LHCN-M2 (cell line): ENCODE measurements at places on chromosomes 2 and 18.

GRCh38 chr2:128312411-128312810 is 6.3 kb downstream of the HS6ST1 start:
- DNase-seq: no peak

DNA sequence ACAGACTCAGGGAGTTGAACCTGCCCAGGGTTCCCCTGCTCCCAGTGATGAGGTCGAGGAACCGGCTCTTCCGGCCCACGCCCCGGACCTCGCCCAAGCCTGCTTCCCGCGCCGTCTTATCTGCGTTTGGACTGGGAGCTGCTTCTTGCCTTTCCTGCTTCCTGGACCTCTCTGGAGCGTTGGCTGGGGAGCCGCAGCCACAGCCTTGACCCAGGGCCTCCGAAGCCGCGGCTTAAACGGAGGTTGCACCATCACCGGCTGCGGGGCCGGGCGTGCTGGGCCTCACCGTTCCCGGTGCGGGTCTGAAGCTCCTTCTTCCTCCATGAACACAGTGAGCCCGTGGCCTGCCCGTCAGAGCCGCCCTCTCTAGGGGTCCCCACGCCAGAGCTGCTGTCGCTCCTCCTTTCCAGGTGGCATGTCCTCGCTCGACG is 13.3 kb downstream of the NTSR2 start:
- DNase-seq: no peak

- no peak for DNase-seq
Measured at GRCh38 chr18:8808001-8808400, 102.6 kb downstream of the MTCL1 start.

GRCh38 chr2:28654663-28655320 is 96.8 kb upstream of the PPP1CB start:
- DNase-seq: no peak

- no peak for DNase-seq
Measured at GRCh38 chr2:9648821-9649220, 18.0 kb upstream of the YWHAQ start.

GRCh38 chr2:119064567-119064966 is 94.0 kb downstream of the C1QL2 start:
- DNase-seq: no peak

DNA sequence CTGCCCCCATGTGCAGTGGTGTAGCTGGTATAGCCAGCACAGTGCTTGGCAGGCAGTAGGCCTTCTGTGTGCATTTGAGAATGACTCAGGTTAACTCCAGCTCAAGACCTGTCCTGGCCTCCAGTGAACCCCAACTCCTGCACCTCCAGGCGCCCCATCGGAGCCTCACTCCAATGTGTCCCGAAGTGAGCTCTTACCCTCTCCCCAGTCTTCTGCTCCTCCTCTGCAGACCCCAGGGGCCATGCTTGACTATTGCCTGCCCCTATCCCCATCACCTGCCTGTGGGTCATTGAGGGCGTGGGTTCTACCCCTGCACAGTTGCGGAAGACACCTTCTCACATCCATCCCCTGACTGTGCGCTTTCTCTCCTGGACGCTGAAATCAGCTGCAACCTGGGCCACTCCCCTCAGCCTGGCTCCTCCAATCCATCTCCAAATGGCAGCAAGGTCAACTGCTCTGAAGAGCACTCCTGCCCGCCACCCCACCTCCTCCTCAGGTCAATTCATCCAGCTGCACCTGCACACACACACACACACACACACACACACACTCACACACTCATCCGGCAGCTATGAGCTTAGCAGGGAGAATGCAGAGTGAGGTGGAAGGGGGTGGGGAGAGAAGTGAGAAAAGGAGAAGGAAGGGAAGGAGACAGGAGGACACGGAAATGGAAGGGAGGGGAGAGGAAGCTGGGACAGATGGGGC is 130.3 kb upstream of the GLI2 start:
- DNase-seq: no peak

GRCh38 chr2:45855374-45855773 is 203.9 kb downstream of the PRKCE start:
- DNase-seq: no peak
